Iris pigment epithelial cell (primary cell): ENCODE measurements at places on chromosomes 6 and 20.

DNA sequence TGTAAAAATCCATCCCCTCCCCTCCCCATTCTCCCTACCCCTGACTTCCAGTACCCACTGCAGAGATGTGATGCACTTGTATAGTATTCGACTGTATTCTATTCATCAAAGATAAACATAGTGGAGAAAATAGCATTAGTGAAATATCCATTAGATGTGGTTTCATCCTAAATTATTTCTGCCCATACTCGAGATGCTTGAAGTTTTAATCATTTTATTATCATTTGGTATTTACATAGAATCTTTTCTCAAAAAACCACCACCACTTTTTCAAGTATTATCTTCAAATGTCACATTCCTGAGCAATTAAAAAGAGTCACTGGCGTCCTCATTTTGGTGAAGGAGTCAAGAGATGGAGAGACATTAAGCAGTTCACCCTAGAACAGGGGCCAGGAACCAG is 181.9 kb downstream of the HAO1 start:
- no peak for DNase-seq

DNA sequence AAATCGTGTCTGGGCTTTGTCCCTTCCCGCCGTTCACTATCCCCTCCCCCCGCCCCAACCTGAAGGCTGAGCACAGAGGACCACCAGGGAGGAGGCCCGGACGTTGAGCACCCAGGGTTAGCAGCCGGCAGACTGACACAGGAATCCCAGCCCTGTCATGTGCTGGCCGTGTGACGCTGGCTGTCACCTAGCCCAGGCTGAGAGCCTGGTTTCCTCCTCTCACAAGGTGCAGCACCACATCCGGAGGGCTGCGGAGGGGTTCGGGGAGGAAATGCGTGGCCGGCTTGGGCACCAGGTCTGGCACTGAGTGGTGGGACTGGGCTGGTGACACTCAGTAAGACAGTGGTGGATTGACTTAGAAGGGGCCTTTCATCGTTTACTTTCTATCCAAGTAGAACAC is 4.6 kb upstream of the LSM14B start:
- no peak for DNase-seq

- no peak for DNase-seq
Observed at GRCh38 chr6:35651244-35651643, 37.5 kb downstream of the FKBP5 start.

DNA sequence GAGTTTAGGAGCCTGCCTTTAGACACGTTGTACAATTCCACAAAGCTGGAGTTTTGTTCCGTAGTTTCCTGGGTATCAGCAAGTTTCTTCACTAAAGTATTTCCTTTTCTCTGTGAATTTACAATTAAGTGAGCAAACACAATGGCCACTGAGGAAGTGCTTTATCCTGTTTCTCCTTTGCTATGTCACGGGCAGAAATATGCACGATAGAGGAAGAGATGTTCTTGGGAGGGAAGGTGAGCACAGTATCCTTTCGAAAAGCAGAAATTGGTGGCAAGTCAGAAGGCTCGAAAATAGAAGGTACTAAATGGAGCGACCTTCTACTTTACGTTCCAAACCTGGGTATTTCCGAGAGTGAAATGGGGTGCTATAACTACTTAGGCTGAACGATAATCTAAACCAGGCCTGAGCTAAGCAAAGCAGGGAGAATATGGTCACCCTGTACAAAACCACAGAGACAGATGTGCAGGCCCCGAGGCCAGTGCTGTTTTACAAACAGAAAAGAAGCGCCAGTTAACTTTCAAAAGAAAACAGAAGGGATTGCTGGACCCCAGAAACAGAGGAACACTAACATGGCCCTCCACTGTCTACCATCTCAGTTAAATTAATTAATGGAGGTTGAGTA is 259.6 kb downstream of the TBC1D7 start:
- no peak for DNase-seq

DNA sequence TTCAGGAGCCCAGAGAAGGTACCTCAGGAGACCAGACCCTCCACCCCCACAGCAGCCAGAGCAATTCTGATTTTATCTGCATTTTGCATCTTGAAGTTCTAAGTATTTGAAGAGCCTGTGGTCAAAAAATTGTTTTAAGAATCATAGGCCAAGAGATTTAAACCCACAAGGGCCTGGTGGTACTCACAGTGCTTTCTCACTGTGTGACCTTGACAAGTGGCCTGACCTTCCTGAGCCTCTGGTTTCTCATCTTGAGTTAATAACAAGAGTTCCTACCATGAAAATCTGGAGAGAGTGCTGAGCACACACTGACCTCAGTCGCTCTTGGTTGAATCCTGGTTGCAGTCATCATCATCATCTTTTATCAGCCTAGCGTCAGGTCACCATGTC is 45.4 kb upstream of the ID1 start:
- DNase-seq: peak; percentile 69

GRCh38 chr6:142306736-142307135 is 4.9 kb downstream of the ADGRG6 start:
- no peak for DNase-seq

DNA sequence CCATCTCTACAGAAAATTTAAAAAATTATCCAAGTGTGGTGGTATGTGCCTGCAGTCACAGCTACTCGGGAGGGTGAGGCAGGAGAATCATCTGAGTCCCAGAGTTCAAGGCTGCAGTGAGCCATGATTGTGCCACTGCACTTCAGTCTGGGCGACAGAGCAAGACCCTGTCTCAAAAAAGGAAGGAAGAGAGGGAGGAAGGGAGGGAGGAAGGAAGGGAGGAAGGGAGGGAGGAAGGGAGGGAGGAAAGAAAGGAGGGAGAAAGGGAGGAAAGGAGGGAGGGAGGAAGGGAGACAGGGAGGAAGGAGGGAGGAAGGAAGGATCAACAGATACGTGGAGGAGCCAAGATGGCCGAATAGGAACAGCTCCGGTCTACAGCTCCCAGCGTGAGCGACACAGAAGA is 90.1 kb downstream of the ZNF217 start:
- DNase-seq: no peak

DNA sequence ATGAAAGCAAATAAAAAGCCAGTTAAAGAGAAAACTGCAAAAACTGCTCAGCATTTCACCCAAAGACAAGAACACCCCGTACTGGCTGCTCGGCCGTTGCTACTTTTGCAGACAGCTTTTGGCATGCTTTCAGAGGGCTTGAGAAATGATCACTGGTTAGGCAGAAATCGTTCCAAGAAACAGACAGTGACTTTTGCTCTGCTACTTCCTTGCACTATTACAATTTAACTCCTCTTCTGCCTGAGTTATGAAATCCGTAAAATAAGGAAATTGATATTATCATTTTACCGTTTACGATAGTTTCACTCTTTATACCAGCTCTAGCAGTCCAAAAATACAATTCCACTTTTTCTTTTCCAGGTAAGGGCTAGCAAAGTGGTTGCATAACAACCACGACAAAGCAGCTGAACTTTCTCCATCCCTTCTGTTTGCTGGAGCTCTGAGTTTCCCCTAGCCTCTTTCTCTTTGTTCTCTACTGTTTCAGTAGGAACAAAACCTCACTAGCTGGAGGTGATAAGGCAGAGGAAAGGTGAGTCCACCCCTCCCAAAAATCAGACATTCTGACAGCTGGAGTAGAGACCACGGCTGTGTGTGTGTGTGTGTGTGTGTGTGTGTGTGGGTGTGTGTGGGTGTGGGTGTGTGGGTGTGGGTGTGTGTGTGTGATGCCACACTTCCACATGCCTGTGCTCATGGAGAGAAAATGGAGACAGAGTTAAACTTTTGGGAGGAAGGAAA is 191.8 kb upstream of the RREB1 start:
- peak; percentile 82 for DNase-seq

DNA sequence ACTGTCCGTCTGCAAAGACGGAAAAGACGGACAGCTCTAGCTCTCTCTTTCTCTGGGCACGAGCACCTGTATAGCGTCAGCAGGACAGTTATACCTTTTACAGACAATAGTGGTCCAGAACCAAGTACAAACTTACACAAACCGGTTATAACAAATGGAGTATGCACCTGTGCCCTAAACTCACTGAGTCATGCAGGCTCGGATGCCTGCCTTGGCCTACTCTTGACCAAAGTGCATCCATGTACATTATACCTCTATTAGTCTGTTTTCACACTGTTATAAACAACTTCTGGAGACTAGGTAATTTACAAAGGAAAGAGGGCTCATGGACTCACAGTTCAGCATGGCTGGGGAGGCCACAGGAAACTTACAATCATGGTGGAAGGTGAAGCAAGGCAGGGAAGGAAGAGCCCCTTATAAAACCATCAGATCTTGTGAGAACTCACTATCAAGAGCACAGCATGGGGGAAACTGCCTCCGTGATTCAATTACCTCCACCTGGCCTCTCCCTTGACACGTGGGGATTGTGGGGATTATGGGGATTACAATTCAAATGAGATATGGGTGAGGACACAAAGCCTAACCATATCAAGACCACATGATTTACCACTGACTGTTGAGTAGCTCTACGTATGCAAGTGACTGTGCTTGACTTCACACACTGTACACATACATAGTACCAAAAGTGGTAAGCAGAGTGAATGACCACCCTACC is 23.1 kb downstream of the MAN1A1 start:
- no peak for DNase-seq

- no peak for DNase-seq
Observed at GRCh38 chr20:23744817-23745216, 5.9 kb downstream of the CST1 start.

GRCh38 chr6:36897609-36898008 is 11.9 kb downstream of the C6orf89 start:
- peak; percentile 34 for DNase-seq

- no peak for DNase-seq
Observed at GRCh38 chr20:24813936-24814335, 135.1 kb upstream of the CST7 start.

DNA sequence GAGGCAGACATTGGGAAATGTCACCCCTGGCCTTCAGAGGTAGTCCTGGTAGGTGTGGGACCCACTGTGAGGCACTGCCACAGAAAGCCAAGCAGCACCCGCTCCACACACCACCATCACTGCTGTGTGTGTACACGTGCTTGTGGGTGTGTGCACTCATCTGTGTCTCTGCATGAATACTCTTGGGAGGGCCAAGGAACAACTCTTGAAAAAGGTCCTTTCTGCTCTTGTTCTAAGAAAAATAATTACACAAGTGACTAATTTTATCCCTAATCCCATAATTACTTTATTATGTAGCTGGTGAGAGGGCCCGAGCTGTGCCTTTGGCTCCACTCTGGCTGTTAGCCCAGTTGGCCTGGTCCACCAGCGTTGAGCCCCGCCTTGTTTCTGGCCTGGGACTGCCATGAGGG is 21.7 kb upstream of the EPB41L1 start:
- DNase-seq: no peak

GRCh38 chr6:49430866-49431265 is 32.2 kb downstream of the MMUT start:
- DNase-seq: peak; percentile 3

- DNase-seq: peak; percentile 77
Observed at GRCh38 chr6:73695619-73696421, at the start of gene CD109. CD109 (plus strand) TSS chr6:73696203; CDS start chr6:73696216, 13 bp downstream.

DNA sequence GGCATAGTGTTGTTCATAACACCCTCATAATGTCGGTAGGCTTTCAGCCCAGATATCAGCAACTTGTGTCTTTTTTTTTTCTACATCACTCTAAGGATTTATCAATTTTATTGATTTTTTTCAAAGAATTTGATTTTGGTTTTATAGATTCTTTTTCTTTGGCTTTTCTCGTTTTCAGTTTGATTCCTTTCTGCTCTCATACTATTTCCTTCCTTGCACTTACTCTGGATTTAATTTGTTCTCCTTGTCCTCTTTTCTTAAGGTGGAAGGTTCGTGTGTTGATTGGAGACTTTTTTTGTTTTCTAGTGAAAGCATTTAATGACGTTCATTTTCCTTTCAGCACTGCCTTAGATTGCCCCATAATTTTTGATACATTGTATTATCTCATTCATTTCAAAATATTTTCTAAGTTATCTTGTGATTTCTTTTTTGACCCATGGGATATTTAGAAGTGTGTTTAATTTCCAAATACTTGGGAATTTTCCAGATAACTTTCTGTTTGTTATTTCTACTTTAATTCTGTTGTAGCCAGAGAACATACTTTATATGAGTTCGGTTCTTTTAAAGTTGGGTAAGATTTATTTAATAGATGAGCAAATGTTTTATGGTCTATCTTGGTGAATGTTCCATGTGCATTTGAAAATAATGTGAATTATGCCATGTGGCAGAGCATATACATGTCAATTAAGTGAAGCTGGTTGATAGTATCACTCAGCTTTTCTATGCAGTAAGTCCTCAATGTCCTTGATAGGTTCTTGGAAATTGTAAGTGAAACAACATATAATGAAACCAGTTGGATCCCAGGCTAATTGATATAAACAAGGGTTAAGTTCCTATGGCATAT is 62.8 kb downstream of the IRF4 start:
- no peak for DNase-seq

DNA sequence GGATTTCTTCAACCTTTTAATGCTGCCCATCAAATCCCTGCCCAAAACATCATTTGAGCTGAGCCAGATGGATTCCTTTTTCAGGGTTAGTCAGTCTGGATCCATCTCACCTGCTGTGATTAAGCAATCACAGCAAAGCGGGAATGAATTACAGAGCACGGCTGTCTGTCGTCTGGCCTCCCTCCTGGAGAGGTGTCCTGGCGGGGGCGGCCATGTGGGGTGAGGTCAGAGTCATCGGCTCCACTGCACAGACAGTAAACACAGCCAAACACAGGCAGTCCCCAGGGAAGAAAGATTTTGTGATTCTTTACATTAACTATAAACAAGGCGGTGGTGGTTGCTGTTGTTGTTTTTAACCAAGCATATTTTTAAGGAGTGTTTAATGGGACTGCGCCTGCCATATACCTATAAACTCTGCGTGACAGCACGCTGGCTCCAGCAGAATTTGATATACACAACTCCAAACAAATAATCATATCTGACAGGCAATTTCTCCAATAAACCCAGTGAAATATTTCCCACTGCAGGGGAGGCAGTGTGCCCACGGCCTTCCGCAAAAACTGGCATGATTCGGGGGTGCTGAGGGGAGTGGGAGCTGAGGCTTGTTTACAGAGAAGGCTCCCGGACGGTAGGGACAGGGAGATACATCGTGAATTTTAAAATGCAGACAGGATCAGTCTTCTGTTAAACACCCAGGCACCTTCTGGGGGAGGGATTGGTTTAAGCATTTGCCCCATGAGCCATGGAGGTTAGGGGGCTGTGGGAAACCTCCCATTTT is 232.0 kb upstream of the PMEPA1 start:
- no peak for DNase-seq

GRCh38 chr6:166958926-166959861 is 2.8 kb upstream of the RNASET2 start:
- peak; percentile 32 for DNase-seq

GRCh38 chr20:34452281-34452982 is 63.8 kb upstream of the DYNLRB1 start:
- peak; percentile 29 for DNase-seq

- DNase-seq: no peak
Observed at GRCh38 chr6:165159460-165159859, 149.9 kb downstream of the C6orf118 start.

GRCh38 chr6:6840831-6841291 is 252.3 kb downstream of the LY86 start:
- DNase-seq: no peak

- DNase-seq: no peak
Observed at GRCh38 chr20:43513372-43513930, 6.0 kb downstream of the L3MBTL1 start.

- DNase-seq: no peak
Observed at GRCh38 chr20:21395051-21395665, 2.2 kb downstream of the NKX2-4 start.
